ENCODE measurements at places on chromosomes 2 and 18. TPM values are rescaled to one million over a fixed set of nuclear protein-coding genes. Genes with fewer than 3 reads are reported as not detected.

Gene CCDC74A
- 9.3 TPM for total RNA-seq

Gene KRTCAP3
- 0.26 TPM for total RNA-seq

Gene ARHGAP25
- total RNA-seq, result 0.47 TPM

Gene ADGRF3
- not detected for total RNA-seq

Gene DOK6
- 9.0 TPM for total RNA-seq

Gene IL1RL1
- 0.17 TPM for total RNA-seq

Gene CYP27A1
- 36.0 TPM for total RNA-seq

Gene DLGAP1
- total RNA-seq, result 0.34 TPM

Gene ALPP
- not detected for total RNA-seq

Gene RBFA
- 24.7 TPM for total RNA-seq

Gene RSAD2
- under 0.01 TPM for total RNA-seq

Gene SYT4
- not detected for total RNA-seq

Gene MYOM1
- total RNA-seq, result 1.7 TPM

Gene KIF1A
- under 0.01 TPM for total RNA-seq

Gene SMARCAL1
- total RNA-seq, result 16.2 TPM

Gene RIT2
- total RNA-seq, result not detected

Gene IL36G
- not detected for total RNA-seq

Gene FHOD3
- total RNA-seq, result 4.3 TPM

Gene SLC19A3
- under 0.01 TPM for total RNA-seq

Gene ICA1L
- 2.6 TPM for total RNA-seq

Gene POTEJ
- total RNA-seq, result not detected

Gene ZNF892
- total RNA-seq, result 4.4 TPM

Gene SFT2D3
- total RNA-seq, result 3.9 TPM

Gene HOXD12
- total RNA-seq, result not detected

Gene C2orf92
- total RNA-seq, result 1.4 TPM

Gene VWC2L
- total RNA-seq, result under 0.01 TPM

Gene PTH2R
- total RNA-seq, result not detected

Gene C2orf81
- 1.4 TPM for total RNA-seq

Gene APCDD1
- not detected for total RNA-seq

Gene RBBP8
- 7.9 TPM for total RNA-seq

Gene PAIP2B
- total RNA-seq, result 0.63 TPM

Gene SRBD1
- 15.9 TPM for total RNA-seq

Gene CASP8
- 26.6 TPM for total RNA-seq

Gene RESP18
- total RNA-seq, result not detected

Gene NEU2
- not detected for total RNA-seq

Gene HSPE1
- total RNA-seq, result 102 TPM

Gene CASP10
- total RNA-seq, result 4.7 TPM

Gene PJVK
- 3.3 TPM for total RNA-seq

Gene MITD1
- total RNA-seq, result 35.0 TPM

Gene PCARE
- not detected for total RNA-seq

Gene CD8B
- not detected for total RNA-seq

Gene EMILIN1
- 257 TPM for total RNA-seq

Gene MC5R
- total RNA-seq, result not detected

Gene POTEF
- total RNA-seq, result not detected

Gene FOXI3
- total RNA-seq, result not detected

Gene ANO7
- total RNA-seq, result 0.63 TPM

Gene SERPINB3
- not detected for total RNA-seq

Gene EFR3B
- 0.26 TPM for total RNA-seq

Gene RGPD4
- not detected for total RNA-seq

Gene KLHL41
- total RNA-seq, result 2.5 TPM

Gene CFAP65
- total RNA-seq, result under 0.01 TPM

Gene XDH
- total RNA-seq, result 0.17 TPM

Gene UGT1A5
- not detected for total RNA-seq

Gene CD226
- 0.34 TPM for total RNA-seq

Gene KCNG3
- not detected for total RNA-seq

Gene KCNF1
- under 0.01 TPM for total RNA-seq
